ENCODE measurements at places on chromosomes 6 and 20.

- no peaks in the 10 kb centered on the region for H3K27me3 ChIP-seq
- no peak overlapping the region for H3K4me3 ChIP-seq
- no peak for DNase-seq
- no peaks in the 10 kb centered on the region for H3K36me3 ChIP-seq
- no peak overlapping the region for H3K27ac ChIP-seq
- no peaks in the 10 kb centered on the region for H3K4me1 ChIP-seq
Measured at GRCh38 chr6:38133932-38134703, 314.6 kb downstream of the ZFAND3 start.

DNA sequence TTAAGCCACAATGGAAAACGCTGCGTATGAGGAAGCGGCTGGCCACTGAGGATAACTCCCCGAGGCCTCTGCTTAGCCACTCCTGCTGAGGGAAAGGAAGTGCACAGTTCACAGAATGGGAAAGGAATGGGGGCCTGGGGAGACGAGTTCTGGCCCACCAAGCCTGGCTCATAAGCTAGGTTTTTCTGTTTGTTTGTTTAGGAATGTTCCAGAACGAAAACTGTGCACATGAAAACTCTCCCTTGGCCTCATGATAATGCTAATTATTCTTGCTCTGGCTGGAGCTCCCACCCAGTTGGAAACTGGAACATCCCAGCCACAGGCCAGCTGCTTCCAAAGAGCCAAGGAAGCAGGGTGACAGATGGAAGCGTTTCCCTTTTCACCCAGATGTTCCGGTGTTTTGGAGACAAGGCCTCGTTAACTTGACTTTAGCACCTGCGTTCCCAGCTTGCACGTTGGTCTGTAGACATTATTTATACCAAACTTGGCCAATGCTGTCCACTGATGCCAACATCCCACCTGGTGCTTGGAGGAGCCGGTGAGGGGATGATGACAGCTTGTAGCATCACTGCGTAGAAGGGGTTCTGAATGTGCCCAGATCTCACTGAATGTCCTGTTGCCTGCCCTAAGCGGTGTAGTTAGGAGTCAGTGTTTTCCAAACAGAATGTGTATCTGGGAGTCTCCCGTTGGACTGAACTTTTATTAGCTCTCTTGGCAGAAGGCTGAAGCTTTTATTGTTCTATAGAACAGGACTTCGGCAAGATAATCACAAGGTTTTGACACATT is 34.5 kb downstream of the APCDD1L start:
- DNase-seq, result no peak
- H3K27me3 ChIP-seq, result no peaks in the 10 kb centered on the region
- no peaks in the 10 kb centered on the region for H3K4me1 ChIP-seq
- no peak overlapping the region for H3K4me3 ChIP-seq

GRCh38 chr20:8425016-8425415 is 292.9 kb downstream of the PLCB1 start:
- no peaks in the 10 kb centered on the region for H3K36me3 ChIP-seq
- no peak for DNase-seq
- H3K27ac ChIP-seq, result no peak overlapping the region
- no peaks in the 10 kb centered on the region for H3K4me1 ChIP-seq
- no peak overlapping the region for H3K4me3 ChIP-seq
- no peaks in the 10 kb centered on the region for H3K27me3 ChIP-seq

DNA sequence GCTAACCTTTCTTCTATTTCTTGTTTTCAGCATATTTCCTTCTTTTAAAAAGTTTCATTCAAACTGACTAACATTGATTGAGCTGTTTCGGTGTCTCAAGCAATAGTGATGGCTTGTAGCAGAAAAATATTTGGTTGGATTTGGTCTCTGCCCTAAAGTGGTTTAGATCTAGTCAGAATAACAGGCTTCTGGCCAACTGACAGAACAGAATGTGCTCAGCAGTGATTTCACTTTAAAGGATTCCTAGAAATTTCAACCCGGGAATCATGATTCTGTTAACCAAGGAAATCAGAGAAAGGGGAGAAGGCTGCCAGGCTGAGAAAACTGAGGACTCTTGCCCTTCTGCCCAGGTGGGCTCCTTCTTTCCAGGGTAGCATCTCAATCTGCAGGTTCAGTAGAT is 16.6 kb upstream of the GSTA1 start:
- no peaks in the 10 kb centered on the region for H3K27me3 ChIP-seq
- peak overlapping the region; percentile 17 for H3K27ac ChIP-seq
- no peak overlapping the region for H3K4me3 ChIP-seq
- no peaks in the 10 kb centered on the region for H3K36me3 ChIP-seq
- no peak for DNase-seq

- H3K27ac ChIP-seq, result no peak overlapping the region
- H3K4me1 ChIP-seq, result no peaks in the 10 kb centered on the region
- no peaks in the 10 kb centered on the region for H3K27me3 ChIP-seq
- H3K36me3 ChIP-seq, result no peaks in the 10 kb centered on the region
- H3K4me3 ChIP-seq, result no peak overlapping the region
Measured at GRCh38 chr6:21138336-21139069, 455.0 kb upstream of the SOX4 start.

GRCh38 chr6:108323710-108324466 is 29.0 kb downstream of the AFG1L start:
- H3K4me3 ChIP-seq, result no peak overlapping the region
- no peaks in the 10 kb centered on the region for H3K27me3 ChIP-seq
- DNase-seq, result no peak
- H3K27ac ChIP-seq, result no peak overlapping the region
- H3K4me1 ChIP-seq, result peaks cover 4% of the 10 kb centered on the region

- H3K27ac ChIP-seq, result no peak overlapping the region
- no peaks in the 10 kb centered on the region for H3K36me3 ChIP-seq
- no peak overlapping the region for H3K4me3 ChIP-seq
- no peaks in the 10 kb centered on the region for H3K27me3 ChIP-seq
- H3K4me1 ChIP-seq, result no peaks in the 10 kb centered on the region
- no peak for DNase-seq
Measured at GRCh38 chr20:43849496-43850186, 65.0 kb upstream of the TOX2 start.

- H3K4me1 ChIP-seq, result no peaks in the 10 kb centered on the region
- no peaks in the 10 kb centered on the region for H3K36me3 ChIP-seq
- H3K4me3 ChIP-seq, result no peak overlapping the region
- DNase-seq, result no peak
Measured at GRCh38 chr20:44780226-44780625, 30.1 kb downstream of the RIMS4 start.

- H3K27me3 ChIP-seq, result no peaks in the 10 kb centered on the region
- H3K27ac ChIP-seq, result no peak overlapping the region
- no peaks in the 10 kb centered on the region for H3K36me3 ChIP-seq
- no peak overlapping the region for H3K4me3 ChIP-seq
- no peaks in the 10 kb centered on the region for H3K4me1 ChIP-seq
Measured at GRCh38 chr6:128124713-128125112, 223.9 kb upstream of the THEMIS start.

GRCh38 chr20:63071541-63072181 is 64.9 kb upstream of the BHLHE23 start:
- peaks cover 7% of the 10 kb centered on the region for H3K27me3 ChIP-seq
- no peak overlapping the region for H3K4me3 ChIP-seq
- H3K27ac ChIP-seq, result no peak overlapping the region
- peaks cover 7% of the 10 kb centered on the region for H3K4me1 ChIP-seq
- DNase-seq, result no peak

- H3K4me1 ChIP-seq, result no peaks in the 10 kb centered on the region
- no peak overlapping the region for H3K27ac ChIP-seq
- H3K36me3 ChIP-seq, result no peaks in the 10 kb centered on the region
- no peaks in the 10 kb centered on the region for H3K27me3 ChIP-seq
- no peak overlapping the region for H3K4me3 ChIP-seq
Measured at GRCh38 chr20:20063941-20064702, 11.8 kb downstream of the CFAP61 start.

- H3K36me3 ChIP-seq, result peaks cover 90% of the 10 kb centered on the region
- no peaks in the 10 kb centered on the region for H3K4me1 ChIP-seq
- H3K27ac ChIP-seq, result no peak overlapping the region
- DNase-seq, result no peak
- no peak overlapping the region for H3K4me3 ChIP-seq
Measured at GRCh38 chr20:36655004-36655403, 9.0 kb upstream of the SLA2 start.

- no peaks in the 10 kb centered on the region for H3K36me3 ChIP-seq
- H3K4me1 ChIP-seq, result no peaks in the 10 kb centered on the region
- no peaks in the 10 kb centered on the region for H3K27me3 ChIP-seq
Measured at GRCh38 chr6:80211286-80211685, 104.8 kb downstream of the BCKDHB start.

DNA sequence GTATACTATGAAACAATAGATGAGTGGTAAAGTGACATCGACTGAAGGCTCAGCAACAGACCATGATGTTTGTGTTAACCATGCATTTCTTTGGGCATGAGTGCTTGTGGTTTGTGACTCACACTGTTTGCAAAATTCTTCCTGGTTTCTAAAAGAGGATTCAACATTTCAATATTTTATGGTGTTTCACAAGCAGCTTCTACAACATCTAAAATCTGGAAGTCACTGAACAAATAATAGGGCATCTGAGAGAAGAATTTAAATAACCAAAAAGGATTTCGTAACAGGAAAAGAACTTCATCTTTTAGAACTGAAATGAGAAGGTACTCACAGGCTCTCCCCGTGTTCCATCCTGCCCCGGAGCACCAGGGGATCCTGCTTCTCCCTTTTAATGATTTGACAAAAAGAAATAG is 146.2 kb downstream of the COL21A1 start:
- H3K4me3 ChIP-seq, result no peak overlapping the region
- no peaks in the 10 kb centered on the region for H3K27me3 ChIP-seq
- peak overlapping the region; percentile 12 for H3K27ac ChIP-seq
- no peaks in the 10 kb centered on the region for H3K36me3 ChIP-seq
- H3K4me1 ChIP-seq, result no peaks in the 10 kb centered on the region
- no peak for DNase-seq

GRCh38 chr6:149478631-149479314 is 6.0 kb downstream of the ZC3H12D start:
- H3K4me1 ChIP-seq, result peaks cover 5% of the 10 kb centered on the region
- no peaks in the 10 kb centered on the region for H3K27me3 ChIP-seq
- no peak overlapping the region for H3K27ac ChIP-seq
- H3K4me3 ChIP-seq, result no peak overlapping the region
- no peaks in the 10 kb centered on the region for H3K36me3 ChIP-seq
- no peak for DNase-seq

- H3K36me3 ChIP-seq, result no peaks in the 10 kb centered on the region
- no peak overlapping the region for H3K4me3 ChIP-seq
- no peak overlapping the region for H3K27ac ChIP-seq
Measured at GRCh38 chr6:124577734-124578281, 384.4 kb upstream of the RNF217 start.

GRCh38 chr20:31930779-31931178 is 21.1 kb downstream of the PDRG1 start:
- no peaks in the 10 kb centered on the region for H3K4me1 ChIP-seq
- peaks cover 6% of the 10 kb centered on the region for H3K27me3 ChIP-seq
- H3K27ac ChIP-seq, result no peak overlapping the region
- no peaks in the 10 kb centered on the region for H3K36me3 ChIP-seq
- H3K4me3 ChIP-seq, result no peak overlapping the region

- no peaks in the 10 kb centered on the region for H3K36me3 ChIP-seq
- DNase-seq, result no peak
- no peak overlapping the region for H3K27ac ChIP-seq
Measured at GRCh38 chr20:57774111-57774880, 64.5 kb upstream of the PMEPA1 start.

DNA sequence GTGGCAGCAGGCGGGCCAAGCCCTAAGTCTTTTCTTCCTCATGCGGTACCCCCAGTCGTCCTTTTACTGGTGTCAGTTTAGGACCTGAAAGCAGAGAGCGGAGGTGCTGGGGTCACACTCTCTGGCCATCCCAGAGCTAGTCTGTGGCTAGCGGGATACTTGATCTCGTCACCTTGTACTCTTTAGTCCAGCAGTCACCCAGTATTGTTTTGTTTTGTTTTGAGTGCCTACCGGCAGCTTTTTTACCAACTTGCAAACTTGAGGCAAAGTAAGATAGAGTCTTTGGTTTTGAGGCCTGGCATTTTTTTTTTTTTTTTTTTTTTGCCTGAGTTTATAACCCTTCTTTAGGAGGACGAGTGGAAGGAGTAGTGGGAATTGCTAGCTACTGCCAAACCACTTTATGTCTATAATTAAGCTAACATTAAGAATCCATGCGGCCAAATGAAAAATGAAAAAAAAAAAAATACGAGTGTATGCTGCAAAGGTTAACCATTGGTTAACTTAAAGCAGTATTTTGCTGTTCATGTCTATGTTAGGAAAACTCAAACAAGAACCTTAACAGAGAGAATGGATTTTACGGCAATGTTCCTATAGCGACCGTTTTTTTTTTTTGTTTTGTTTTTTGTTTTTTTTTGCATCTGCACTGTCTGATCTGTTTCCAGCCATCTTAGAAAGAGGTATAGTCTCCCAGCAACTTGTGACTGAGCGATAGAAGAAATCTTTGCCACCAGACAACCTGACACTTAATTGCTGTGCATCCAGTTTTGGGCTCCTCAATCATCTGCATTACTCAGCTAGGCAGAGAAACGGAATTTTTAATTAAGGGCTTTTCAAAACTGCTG is 56.9 kb downstream of the FAM217A start:
- no peaks in the 10 kb centered on the region for H3K27me3 ChIP-seq
- no peaks in the 10 kb centered on the region for H3K4me1 ChIP-seq
- no peaks in the 10 kb centered on the region for H3K36me3 ChIP-seq

DNA sequence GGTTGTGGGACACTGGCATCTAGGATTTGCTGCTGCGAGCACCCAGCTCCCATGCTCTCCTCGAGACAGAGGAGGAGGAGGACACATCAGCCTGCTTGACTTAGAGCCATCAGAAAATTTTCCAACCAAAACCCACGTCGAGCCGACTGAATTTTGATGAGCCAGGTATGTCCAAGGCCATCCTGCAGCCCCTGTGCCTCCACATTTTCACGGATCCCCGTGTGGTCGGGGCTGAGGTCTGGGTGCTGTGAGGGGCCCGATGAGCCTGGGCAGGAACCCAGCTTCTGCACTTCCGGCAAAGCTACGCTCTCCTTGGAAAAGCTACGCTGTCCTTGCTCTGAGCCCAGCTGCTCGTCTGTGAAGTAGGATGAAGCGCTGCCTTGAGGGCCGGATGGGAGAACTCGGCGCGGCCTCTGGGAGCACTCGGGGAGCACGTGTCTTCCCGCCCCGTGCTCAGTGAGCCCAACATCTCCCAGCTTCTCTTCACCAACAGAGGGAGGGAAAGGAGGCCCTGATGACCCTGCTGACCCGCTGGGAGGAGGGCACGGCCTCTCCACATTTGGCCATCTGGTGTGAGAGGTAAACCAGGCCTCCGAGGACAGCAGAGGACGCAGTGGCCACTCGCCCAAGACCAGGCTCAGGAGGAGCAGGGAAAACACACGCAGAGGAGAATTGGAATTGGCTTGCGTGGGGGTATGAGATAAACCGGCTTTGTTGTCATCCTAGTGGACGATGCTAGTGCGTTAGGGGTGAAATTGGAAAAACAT is 33.9 kb downstream of the PSMG4 start:
- H3K27ac ChIP-seq, result no peak overlapping the region
- H3K4me3 ChIP-seq, result no peak overlapping the region
- H3K27me3 ChIP-seq, result peaks cover 18% of the 10 kb centered on the region
- H3K36me3 ChIP-seq, result peaks cover 11% of the 10 kb centered on the region
- peak; percentile 14 for DNase-seq

GRCh38 chr20:50085146-50085480 is 27.8 kb downstream of the UBE2V1 start:
- no peak overlapping the region for H3K4me3 ChIP-seq
- no peak overlapping the region for H3K27ac ChIP-seq
- no peak for DNase-seq
- peaks cover 27% of the 10 kb centered on the region for H3K36me3 ChIP-seq
